ENCODE measurements at places on chromosomes 12 and 14.

DNA sequence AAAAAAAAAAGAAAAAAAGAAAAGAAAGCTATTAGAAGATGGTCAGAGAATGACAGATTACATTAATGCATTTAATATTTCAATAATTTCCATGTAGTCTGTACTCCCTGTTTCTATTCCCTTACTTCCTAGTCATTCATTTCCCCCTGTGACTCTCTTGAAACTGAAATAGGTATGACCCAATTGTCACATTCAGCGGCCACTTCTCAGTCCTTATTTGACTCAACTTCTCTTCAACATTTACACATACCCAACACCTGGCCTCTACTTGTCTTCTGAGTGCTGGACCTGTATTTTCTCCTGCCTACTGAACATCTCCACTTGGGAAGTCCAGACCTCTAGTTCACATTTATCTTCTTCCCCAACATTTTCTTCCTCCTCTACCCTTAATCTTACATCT, 7.2 kb downstream of the EEA1 start:
- no peak for DNase-seq

DNA sequence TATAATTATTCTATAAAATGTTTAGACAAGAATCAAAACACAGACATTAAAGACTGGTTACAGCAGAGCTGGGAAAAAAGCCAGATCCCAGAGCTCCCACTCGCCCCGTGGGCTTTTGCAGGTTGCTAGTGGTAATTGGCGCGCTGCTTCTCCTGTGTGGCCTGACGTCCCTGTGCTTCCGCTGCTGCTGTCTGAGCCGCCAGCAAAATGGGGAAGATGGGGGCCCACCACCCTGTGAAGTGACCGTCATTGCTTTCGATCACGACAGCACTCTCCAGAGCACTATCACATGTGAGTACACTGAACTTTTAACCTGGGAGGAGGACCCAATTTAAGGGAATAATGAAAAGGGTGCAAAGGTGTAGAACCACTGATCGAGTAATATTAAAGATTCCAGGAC, 7.5 kb downstream of the TMEM52B start:
- no peak for DNase-seq

DNA sequence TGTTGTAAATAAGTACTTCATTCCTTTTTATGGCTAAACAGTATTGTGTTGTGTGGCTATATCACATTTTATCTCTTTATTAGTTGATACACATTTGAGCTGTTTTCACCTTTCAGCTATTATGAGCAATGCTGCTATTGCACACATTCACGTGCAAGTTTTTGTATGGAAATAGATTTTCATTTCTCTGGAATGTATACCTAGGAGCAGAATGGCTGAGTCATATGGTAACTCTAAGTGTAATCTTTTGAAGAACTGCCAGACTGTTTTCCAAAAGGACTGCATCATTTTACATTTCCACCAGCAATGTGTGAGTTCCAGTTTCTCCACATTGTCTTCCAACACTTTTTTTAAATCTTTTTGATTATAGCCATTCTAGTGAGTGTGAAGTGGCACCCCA, 134.0 kb downstream of the SRGAP1 start:
- DNase-seq, result no peak

- no peak for DNase-seq
Observed at GRCh38 chr14:61110316-61111082, 129.5 kb downstream of the SLC38A6 start.

GRCh38 chr12:74418573-74418972, 119.1 kb upstream of the ATXN7L3B start:
- no peak for DNase-seq

DNA sequence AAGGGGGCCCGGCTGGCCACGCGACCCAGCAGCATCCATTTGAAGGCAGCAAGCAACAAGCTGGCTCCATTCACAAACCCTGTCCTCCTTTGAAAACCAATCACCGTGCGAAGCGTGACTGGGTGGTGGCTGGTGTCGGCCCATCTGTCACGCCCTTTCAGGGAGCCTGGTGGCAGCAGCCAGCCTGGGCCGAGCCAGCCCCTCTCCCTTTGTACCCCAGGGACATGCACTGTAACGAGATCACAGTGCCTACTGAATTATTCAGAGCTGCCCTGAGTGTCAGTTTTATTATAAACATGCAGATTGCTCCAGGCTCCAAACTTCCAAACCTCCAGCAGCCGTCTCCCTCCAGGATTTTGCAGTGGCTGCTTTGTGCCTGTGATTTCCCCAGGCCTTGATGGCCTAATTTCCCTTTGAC, 22.3 kb upstream of the CTDSP2 start:
- no peak for DNase-seq

- no peak for DNase-seq
Observed at GRCh38 chr12:108482717-108483212, 32.3 kb upstream of the FICD start.

Measured in MM.1S (cell line).